ENCODE measurements at places on chromosomes 4 and X.

DNA sequence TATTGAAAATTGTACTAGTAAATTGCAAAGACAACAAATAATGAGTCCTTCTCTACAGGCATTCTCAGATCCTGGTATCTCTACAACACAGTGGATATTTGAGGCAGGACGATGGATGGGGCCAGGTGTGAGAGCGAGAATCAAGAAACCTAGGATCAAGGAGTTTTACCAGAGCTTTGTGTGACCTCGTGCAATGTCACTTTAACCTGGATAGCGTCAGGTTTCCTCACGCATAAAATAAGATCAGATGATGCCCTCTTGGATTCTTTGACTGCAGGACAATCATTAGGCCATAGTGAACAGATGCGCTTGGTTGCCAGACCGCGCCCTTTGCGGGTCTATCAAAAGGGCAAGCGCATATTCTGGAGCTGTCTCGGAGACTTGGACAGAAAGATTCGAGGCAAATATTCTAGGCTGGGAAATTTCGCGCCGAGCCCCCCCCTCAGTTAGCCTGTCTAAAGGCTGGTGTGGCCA, 66.6 kb downstream of the FBXO8 start:
- no peak for DNase-seq

DNA sequence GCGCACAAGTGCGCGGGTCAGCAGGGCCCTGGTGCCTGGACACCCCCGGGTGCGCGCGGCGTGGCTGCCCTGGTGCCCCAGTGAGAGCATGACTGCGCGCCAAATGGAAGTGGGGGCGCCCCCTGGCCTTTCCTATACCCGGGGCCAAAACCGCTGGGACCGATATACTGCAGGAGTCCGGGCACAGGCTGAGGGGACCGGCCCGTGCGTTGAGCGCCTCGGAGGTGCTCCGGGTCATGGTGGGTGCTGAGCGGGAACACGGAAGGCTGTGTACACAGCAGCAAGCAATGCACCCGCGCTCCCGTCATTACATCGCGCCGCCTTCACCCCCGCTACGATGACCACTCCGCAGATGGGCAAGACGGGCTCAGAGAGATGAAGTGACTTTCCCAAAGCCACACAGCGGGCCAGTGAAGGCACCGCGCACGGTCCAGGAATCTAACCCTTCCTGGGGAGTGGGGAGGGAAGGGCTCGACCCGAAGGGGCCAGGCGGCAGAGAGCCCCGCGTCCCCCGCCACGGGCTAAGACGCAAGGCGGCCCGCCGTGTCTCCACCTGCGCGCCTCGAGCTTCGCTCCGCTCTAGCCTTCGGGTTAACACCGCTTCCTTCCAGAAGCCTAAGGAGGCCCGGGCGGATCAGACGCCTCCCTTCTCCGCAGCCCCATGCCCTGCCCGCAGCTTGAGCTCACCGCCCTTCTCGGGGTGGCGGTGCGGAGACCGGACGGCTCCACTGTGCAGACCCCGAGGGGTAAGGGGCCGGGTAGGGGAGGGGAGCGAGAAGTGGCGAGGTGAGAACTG, 11.3 kb downstream of the HMX1 start:
- DNase-seq: no peak

DNA sequence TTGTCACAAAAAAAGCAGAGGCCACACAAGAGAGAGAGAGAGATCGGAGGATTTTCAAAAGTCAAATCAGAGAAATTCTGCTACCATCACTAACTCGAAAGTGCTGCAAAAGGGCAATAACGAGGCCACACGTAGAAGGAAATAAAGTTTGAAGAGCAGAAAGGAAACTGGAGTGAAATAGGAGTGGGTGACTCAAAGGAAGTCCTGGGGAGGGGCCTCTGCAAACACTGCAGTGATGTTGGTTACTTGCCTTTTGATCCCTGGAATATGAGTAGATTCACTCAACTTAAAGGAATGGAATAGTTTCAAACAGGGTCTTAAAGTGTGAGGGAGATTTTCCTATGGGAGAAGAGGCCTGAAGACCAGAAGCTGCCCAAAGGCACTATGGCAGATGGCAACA, 663.4 kb upstream of the LCORL start:
- DNase-seq: no peak

DNA sequence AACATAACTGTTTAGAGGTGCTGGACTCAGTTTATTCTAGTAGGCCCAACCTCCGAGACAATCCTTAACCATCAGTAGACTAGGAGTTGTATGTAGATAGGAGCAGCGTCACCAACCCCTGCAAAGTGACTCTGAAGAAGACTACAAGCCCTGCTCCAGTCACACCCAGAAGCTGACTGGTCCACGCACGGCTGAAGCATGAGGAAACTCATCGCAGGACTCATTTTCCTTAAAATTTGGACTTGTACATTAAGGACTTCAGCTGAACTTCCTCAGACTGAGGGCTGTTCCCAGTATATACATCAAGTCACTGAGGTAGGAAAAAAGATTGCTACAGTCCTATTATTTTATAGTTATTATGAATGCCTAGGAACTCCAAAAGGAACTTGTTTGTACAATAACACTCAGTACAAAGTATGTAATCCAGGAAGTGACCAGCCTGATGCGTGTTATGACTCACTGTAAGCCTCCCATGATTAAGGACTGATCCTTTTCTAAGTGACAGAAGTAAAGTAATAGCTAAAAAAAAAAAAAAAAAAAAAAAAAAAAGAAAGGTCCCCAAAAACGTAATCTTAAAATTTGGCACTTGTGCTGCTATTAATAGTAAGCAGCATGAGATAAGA, 41.6 kb upstream of the UGT2B7 start:
- DNase-seq: no peak

Data from ovary (tissue), 10 donors.